Head of caudate nucleus (tissue), 42 donors: ENCODE measurements at places on chromosomes 16 and 17.

DNA sequence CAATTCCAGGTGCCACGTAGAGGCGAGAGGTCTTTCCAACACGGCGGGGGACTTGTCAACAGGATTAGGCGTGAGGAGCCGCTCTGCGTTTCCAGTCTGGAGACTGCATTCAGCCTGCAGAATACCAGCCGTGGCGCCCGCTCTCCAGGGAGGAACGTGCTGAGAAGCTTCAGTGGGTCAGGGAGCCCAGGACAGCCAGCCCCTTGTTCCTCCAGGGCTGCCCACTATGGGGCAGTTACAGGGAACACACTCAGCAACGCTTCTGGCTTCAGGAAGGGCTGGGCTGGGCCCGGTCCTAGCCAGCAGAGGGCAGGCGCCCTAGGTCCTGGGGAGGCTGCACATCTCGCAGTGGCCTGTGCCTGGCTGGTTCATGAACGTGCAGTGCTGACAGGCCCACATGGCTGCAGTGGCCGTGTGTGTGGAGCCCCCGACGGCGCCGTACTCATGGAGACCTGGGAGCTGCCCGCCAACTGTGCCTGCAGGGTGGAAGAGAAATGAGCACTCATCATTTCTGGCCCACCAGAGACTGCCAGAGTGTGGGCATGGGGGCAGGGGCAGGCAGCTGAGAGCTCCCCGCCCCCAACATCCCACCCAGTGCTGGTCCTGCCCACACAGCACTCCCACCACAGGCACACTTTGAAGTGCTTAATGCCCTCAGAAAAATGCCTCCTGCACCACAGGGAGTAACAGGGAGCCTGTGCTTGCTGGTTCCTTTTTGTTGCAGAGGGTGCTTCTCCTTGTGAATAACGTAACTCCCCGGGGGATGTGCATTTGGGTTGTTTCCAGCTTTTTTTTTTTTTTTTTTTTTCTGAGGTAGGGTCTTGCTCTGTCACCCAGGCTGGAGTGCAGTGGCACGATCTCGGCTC is 7.0 kb upstream of the FAAP100 start:
- DNase-seq: no peak

DNA sequence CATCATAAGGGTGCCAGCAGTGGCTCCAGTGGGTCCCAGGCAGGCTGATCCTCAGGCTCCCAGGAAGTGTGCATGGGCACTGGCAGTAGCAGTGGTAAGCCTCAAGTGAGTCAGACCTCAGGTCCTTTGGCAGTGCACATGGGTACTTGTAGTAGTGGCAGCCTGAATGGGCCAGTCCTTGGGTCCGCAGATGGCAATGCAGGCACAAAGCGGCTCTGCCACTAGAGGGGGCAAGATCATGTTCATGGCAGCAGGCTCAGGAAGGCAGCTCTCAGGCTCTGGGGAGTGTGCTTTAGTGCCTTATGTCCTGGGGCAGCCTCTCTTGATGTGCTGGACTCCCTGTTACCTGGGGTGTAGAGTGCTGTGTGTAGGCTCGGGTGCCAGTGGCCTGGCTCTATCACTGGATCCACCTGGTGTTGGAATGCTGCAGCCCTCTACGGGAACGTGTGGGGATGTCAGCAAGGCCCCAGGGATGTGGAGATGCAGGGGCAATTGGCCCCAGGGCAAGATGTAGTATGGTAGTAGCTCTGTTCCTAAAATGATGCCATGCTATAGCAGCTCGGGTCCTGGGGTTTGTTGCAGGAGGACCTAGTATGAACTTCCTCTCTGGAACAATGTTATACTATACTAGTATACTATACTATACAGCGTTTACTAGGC is 11.0 kb downstream of the ACSM3 start:
- no peak for DNase-seq

DNA sequence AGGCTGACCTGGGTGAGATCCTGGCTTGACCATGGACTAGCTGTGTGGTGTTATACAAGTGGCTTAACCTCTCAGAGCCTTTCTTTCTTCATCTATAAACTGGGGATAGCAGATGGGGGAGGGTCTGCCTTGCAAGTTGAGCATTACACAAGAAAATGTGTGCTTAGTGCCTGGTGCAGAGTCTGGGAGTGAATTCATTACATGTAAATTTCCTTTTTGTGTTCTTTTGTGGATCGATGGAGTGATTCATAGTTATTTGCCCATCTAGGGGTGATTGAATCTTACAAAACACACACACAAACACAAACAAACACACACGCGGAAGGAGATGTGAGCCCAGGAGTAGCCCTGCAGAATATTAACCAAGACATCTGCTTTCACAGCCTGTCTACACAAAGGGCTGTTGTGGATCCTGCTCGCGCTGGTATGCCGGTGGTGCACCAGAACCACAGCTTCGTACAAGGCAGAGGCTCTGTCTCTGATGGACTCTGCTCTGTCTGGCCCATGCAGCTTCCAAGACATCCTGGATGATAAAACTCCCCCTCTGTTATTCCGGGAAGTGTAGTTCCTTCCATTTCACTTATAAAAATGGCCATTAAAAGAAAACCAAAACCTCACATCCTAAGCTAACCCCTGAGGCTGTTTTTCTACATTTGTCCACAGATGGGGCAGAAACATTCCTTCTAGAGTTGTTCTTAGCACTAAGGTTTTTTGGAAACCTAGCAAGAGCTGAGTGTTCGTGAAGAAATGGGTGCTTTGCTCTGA is 86.1 kb downstream of the UTP18 start:
- DNase-seq: peak; percentile 74

DNA sequence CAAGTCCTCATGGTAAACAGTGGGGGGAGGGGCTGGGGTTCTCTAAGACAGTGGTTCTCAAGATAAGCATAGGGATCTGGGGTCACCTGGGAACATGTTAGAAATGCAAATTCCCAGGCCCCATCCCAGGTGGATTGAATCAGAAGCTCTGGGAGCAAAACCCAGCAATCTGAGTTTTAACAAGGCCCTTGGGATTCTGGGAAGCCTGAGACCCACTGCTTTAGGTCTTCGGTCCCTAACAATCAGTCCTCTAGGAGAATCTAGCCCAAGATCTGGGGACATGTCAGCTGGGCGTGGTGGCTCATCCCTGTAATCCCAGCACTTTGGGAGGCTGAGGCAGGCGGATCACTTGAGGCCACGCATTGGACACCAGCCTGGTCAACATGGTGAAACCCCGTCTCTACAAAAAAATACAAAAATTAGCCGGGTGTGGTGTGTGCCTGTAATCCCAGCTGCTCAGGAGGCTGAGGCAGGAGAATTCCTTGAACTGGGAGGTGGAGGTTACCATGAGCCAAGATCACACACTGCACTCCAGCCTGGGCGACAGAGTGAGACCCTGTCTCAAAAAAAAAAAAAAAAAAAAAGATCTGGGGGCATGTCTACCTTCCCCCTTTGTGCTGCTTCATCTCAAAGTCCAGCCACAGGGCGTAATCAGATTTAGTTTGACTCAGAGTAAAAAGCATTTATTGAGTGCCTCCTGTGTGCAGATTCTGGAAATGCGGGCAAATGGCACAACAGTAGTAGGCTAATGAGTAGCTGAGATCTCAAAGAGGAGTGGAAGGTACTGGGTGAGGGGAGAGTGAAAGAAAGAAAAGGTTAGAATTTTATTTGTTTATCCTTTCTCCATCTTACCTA is 8.8 kb upstream of the NR1D1 start:
- no peak for DNase-seq

DNA sequence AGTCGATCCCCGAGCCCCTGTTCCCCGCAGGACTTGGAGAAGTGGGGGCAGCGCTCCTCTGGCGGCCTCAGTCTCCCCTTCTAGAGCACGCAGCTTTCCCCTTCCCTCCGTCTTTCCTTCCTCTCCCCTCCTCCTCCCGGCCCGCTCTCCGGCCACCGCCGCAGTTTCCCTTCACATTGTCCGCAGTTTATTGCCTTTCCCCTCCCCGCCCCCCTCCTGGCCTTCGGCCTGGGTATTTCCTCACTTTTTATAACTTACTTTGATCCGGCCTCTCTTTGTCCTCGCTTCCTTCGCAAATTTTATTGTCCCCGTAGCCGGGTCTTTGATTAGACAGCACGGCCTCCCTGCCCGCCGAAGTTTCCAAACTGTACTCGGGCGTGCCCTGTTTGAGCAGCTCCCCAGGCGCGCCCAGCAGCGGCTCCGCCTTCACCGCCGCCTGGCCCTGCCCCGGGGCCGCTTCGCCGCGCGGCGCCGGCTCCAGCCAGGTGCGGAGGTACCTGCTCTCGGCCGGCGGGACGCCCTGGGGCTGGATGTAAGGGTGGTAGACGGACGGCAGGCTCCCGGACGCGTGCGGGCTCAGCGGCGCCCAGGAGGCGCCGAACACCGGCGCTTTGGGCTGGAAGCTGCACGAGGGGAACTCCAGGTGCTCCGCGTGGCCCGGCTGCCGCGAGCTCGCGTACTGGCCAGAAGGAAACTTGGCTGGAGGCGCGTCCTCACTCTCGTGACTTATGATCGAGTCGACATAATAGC is 488 bp downstream of the HOXB9 start:
- no peak for DNase-seq

DNA sequence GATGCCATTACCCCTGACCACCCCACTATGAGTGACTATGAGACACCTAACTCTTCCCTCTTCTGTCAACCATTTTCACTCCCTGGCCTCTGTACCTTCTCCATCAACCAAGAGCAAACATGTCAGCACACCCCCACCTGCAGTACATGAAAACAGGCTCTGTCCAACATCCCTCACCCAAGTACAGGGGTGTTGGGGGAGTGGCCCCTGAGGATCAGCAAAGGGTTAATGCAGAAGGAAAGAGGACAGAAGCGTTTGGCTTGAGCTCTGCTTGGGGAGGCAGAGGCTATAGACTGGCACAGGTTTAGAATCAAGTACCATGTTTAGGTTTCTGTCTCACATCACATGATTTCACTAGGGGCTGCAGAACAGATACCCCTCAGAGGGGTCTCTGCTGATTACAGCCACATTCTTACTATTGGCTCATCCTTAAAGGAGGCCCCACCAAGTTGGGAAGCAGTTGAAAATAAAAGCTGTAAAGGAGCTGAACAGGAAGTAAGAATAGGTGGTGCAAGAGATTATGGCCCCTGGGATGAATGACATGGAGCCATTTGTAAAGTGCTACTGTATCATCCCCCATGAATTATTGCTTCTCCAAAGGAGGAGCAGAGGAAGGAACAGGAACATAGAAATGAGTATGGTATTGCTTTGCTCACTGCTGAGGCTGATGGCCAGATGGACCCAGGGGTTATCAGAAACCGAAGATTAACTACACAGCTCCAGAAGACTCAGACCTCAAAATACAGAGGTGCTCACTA is 2.4 kb upstream of the PSMC3IP start:
- DNase-seq: no peak

DNA sequence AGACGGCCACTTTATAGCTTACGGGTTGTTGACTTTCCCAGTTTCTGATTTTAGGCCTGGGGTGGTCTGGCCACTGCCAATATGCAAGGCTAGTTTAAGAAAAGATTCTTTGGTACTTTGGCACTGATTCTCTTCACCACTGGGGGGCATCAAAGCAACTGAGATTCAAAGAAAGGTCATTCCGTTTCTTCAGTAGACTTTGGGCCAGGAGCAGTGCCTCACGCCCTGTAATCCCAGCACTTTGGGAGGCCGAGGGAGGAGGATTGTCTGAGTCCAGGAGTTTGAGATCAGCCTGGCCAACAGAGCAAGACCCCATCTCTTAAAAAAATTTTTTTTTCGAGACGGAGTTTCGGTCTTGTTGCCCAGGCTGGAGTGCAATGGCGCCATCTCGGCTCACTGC is 53.0 kb downstream of the RPA1 start:
- DNase-seq: peak; percentile 44

DNA sequence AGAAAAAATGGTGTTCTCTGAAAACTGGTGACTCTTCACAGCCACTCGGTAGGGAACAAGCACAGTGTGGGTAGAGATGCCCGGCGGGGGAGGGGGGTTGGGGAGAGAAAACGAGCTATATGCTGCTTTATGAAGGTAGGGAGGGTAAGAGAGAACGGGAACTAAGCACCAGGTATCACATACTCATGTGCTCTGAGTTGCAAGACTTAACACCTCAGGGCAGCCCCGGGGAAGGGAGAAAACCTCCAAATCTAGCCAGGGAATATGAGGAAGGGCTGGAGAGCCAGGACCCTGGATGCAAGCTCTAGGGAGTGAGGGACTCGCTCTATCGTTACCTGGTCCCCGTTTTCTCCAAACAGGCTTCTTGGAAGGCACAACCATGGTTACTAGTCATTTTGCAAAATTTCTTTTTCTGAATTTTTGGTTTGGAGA is 35.3 kb downstream of the HIC1 start:
- no peak for DNase-seq

DNA sequence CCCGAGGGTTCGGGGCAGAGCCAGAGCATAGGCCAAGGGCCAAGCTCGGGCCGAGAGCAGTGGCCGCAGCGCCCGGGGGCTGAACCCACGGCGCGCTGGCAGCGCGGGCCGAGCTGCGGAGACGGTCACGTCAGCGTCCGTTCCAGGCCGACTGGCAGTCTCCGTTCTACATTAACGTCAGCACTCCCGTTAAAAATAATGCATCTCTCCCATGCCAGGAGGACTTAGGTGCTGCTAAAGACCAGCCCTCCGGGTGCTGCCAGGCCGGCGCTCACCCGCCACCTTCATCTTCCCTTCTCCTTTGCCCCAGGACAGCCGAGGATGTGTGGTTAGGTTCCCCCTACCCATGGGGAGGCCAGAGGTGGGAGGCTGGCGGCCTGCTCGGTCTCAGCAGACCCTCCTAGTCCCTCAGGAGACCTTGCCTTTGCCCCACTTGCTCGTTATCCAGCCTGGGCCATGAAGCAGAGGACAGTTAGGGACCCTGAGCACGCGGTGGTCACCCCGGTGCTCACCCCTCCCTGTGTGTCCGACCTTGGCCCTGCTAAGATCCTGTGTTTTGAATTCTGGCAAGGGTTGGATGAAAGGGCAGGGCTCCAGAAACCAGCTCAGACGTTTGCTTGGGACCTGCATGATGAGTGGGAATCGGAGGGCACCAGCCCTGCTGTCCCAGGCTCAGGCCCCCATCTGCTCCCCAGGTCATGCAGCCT is 572 bp downstream of the MPG start:
- no peak for DNase-seq

GRCh38 chr16:66746682-66747081 is 4.7 kb downstream of the DYNC1LI2 start:
- DNase-seq: no peak

- no peak for DNase-seq
These were observed 30.2 kb downstream of the BRD7 start for GRCh38 chr16:50338371-50339231.

DNA sequence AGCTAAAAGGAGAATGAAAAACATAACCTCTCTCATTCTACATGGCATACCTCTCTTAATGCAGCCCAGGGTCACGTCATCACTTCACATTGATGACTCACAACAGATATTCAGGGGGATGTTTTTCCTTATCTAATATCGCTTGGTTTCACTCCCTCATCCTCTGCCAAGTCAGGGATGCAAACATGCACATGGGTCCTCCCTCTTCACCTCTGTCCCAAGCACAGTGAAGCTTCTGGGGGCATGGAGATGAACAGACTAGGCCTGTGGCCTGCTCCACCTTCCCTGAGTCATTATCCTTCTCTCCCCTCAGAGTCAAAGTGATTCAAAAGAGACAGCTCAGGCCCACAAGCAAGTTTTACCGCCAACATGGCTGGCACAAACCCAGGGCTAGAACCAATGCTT is 2.3 kb upstream of the MT2A start:
- DNase-seq: peak; percentile 38

- no peak for DNase-seq
These were observed 37.1 kb upstream of the SLC25A19 start for GRCh38 chr17:75326226-75326848.

- peak; percentile 67 for DNase-seq
These were observed 5.7 kb upstream of the LPO start for GRCh38 chr17:58232707-58233156.

- DNase-seq: no peak
These were observed 173.0 kb downstream of the CBLN1 start for GRCh38 chr16:49108611-49109010.
